GM12891 (cell line): ENCODE measurements at places on chromosomes 4 and X.

DNA sequence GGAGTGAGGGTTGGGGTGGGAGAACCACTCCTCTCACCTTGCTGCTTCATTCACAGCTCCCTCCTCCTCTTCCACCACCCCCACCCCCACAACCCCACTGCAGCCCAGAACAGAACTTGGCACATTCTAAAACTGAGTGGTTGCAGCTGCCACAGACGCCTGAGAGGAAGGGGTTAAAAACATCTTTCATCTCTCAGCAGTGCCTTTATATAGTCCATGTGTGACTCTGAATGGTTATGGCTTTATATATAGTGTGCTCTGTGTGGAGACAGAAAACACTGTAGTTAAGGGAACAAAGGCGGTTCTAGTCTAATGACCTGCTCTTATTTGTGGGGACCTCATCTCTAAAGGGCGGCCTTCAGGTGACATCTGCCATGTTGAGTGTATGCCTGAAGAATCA is 144.8 kb downstream of the BCOR start:
- DNase-seq: no peak

DNA sequence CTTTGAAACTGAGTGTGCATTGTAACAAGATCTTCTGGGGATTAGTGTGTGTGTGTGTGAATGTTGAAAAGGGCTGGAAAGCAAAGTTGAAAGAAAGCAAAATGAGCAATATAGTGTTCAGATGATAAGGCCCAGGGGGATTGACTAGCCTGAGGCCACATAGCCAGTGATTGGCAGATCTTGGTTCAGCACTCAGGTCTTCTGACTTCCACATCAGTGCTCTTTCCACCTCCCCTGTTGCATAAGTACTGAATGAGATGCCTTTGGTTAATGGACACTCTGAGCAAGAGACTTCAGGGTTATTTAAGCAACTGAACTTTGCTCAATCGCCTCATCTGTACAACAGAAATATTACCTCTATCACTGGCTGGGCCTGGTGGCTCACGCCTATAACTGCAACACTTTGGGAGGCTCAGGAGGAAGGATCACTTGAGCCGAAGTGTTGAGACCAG is 120.4 kb downstream of the TMEM164 start:
- no peak for DNase-seq

GRCh38 chr4:8459867-8460445 is 19.4 kb downstream of the TRMT44 start:
- DNase-seq: no peak

- DNase-seq: no peak
Measured at GRCh38 chrX:72475952-72476668, 96.5 kb downstream of the HDAC8 start.

GRCh38 chrX:57674861-57675260 is 5.2 kb downstream of the NLRP2B start:
- DNase-seq: no peak

GRCh38 chrX:47327902-47328301 is 42.5 kb upstream of the ZNF157 start:
- DNase-seq: no peak

DNA sequence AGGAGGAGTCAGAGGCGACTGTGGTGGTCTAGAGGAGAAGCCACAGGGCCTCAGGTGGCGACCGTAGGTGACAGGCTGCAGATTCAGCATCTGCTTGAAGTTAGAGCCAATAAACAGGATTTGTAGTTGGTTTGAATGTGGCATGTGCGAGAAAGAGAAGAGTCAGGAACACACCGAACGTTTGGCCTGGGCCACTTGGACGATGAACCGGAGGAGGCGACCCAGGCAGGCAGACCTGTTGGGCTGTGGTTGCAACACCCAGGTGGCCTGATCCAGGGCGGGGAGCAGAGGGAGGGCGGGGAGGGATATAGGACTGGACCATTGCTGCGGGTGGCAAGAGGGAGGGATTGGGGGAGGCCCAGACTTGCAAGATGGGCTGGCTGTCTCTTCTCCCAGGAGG is 10.0 kb upstream of the PSAPL1 start:
- DNase-seq: no peak

- no peak for DNase-seq
Measured at GRCh38 chr4:184384056-184384809, 90.1 kb downstream of the IRF2 start.
